Left lobe of liver (tissue), 2 donors: ENCODE measurements at places on chromosomes 7 and 10.

DNA sequence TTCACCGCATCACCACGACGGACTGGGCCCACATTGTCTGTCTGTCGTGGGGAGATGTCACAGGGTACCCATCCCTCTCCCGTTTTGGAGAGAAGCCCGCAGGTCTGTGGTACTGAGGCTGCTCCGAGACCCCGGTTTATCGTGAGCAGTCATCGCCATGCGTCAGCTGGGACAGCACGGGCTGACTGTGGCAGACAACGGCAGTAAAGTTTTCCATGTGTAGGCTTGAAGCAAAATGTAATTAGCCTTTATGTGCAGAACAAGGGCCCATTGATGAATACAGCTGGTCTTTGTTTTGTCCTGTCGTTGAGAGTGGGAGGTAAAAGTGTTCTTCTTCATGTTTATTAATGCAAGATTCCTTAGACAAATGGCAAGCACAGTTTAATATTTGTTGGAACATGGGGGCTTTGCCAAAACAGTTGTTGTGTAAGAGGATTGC is 167.4 kb upstream of the SH2B2 start:
- DNase-seq = no peak

GRCh38 chr7:156640257-156640948 is at the start of gene RNF32:
RNF32 (plus strand) TSS chr7:156640774; CDS start chr7:156643878, 3,104 bp downstream.
- peak; percentile 97 for DNase-seq

DNA sequence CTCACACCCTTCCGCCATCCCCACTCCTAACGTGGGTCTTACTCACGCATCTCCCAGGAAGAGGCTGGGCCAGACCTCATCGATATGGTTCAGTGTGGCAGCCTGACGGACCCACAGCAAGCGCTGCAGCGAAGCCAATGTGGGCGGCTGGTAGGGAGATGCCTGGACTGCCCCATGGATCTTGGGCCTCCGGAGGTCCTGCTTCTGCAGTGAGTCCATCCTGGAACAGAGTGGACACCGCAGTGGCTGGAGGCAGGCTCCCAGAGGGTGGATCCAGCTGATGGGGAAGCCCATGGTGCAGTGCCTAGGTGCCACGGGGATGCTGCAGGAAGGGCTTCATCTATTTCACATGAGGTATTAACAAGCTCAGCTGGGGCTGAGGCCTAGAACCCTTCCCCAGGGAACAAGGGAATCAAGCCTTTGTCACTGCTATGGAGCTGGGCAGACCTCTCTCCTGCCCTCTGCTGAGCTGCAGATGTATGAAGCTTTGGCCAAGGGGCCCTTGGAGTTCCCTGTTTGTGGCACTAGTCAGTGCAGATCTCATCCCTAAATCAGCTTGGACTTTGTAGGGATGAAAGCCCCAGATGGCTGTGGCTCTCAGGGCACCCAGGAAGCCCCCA is 13.7 kb upstream of the SAMD8 start:
- DNase-seq = no peak

GRCh38 chr10:59099481-59099880 is 77.0 kb upstream of the PHYHIPL start:
- no peak for DNase-seq

DNA sequence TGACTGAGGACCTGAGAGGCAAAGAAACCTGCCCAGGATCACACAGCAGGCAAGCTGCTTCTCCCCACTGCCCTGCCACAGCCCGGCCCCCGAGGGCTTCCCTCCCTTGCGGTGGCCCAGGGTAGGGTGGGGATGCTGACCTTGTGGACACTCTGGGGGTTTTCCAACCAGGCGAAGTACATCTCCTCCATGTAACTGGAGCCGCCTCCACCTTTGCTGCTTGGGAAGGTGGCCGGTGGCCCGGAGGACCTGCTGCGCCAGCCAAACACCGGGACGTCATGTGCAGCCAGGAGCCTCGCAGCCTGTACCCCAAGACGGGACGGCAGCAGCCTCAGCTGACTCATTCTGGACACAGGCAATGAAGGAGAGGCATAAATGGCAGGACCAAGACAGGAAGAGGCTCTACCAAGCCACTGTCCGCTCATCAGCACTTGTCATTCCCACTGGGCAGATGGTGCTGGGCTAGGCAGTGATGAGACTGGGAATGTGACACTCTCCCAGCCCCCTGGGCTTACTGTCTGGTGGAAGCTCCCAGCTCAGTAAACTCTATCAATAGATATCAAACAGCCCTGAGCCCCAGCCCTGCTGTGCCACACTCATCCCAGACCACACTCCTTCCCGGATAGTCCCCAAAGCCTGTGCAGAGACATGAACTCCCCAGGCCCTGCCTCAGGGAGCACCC is 3.7 kb downstream of the OGDHL start:
- DNase-seq = no peak

DNA sequence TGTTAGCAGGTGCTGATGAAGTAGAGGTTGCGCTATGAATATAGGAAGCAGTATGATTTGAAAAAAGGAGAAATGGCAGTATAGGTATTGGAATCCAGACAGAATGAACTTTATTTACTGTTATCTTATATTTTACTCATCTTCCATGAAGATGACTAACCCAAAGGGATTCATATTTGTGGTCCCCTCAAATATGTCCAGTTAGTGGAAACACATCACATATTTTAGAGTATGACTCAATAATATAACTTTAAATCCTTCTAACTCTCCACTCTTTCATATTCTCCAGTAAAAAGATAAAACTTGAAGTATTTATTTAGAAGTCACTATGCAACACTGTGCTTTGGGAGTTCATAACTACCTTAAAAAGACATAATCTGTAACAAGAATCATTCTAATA is 286.5 kb upstream of the LRRTM3 start:
- DNase-seq = no peak

DNA sequence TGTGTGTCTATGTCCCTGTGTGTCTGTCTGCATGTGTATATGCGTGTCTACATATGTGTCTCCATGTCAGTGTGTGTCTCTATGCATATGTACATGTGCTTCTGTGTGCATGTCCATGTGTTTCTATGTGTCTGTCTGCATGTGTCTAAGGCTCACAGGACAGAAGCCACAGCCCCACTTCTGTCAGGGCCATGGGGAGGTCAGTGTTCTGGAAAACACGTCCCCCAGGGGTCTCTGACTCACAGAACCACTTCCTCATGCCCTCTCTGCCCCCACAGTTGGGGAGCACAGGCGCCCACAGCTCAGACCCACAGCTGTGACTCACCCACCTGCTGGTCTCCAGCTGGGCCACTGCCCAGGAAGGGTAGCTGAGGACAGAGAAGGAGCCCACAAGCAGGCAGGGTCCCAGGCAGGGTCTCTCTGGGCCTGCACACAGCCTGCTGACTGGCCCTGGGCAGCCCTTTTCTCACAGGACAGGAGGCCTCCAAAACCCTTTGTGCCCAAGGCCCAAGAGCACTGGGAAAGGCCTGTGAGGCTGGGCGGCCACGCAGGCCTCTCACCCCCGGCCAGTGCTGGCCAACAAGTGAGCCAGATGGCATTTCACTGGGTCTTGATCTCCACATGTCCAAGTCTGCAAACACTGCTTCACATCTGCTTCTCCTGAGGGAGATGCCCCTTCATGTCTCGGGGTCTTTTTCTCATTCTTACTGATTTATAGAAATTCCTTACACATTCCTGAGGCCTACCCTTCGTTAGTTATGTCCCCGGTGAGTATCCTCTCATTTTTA is 102.9 kb upstream of the FAM20C start:
- DNase-seq = peak; percentile 42

- peak; percentile 62 for DNase-seq
These were observed at the start of gene PRKG1 for GRCh38 chr10:51074238-51075028. PRKG1 (plus strand) TSS chr10:51074487.

DNA sequence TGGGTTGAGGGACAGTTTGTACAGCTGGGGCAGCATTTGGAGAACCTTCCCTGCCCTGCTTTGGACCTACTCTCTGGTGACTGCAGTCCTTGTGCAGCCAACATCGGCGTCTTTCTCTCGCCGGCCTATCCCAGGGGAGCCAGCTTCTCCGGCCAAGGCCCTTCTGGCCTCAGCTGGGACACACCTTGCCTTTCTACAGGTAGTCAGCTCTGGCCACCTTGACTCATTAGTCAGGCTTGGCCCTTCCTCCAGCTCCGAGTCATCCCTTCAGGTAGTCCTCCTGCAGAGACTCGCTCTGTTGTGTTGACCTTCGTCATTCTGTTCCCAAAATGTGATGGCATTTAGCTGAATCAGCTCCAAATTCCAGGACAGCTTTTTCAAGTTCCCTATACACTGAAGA is 145.0 kb upstream of the CHST15 start:
- DNase-seq = no peak

GRCh38 chr10:54259104-54259503 is 541.9 kb downstream of the PCDH15 start:
- DNase-seq = no peak

DNA sequence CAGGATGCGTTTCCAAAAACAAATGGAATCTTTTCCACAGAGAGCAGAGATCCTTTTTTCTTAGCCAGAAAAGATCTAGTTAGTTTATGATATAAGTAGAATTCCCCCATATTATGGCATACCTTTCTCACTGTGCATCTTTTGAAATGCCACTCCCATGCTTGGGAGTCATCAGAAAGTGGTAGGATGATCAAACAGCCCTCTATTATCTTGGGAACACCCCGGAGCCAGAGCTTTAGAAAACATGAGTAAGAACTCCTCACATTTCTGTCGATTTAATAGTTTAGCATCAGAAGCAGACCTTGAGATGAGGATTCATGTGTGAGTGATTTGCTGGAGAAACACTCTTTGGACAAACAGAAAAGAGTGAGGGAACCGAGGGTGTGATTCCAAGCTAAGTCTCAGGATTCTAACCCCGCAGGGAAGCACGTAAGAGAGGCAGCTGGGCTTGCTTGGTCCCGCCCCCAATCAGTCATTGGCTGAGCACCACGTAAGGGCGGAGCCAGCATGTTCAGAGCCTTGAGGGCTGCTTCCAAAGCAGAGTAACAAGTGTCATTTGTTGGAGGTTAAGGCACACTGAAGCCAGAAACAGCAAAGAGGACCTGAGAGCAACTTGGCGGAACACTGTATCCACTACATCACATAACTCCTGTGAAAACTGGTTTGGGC is 43.7 kb upstream of the NXPH1 start:
- no peak for DNase-seq

GRCh38 chr7:2116989-2117591 is 115.7 kb downstream of the MAD1L1 start:
- no peak for DNase-seq

- no peak for DNase-seq
These were observed 69.1 kb downstream of the TFPI2 start for GRCh38 chr7:93821463-93821862.

DNA sequence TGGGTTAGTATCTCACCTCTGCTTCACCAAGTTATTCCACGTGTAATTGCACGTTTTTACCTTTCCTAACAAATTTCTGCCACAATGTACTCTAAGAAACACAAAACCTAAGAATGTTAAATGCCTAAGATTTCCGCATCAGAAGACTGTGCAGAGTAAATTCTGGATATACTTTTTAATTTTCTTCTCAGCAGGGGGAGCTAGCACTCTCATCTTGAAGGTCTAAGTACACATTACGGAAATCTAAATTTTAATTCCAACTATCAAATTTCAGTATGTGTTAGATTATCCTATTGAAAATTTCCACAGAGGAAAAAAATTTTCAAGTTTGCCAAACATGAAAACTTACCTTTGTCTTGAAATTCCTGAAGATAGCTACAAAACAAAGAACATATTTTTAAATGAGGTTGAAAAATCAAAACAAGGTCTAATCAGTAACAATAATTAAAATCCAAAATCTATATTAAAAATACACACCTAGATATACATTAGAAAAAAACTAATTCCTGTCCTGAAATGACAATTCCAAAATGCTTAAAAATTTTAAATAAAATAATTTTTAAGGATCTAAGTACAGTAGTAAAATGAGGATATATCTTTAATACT is 10.5 kb downstream of the SKAP2 start:
- no peak for DNase-seq

- peak; percentile 66 for DNase-seq
These were observed 45.9 kb upstream of the KCNIP2 start for GRCh38 chr10:101889256-101890210.

DNA sequence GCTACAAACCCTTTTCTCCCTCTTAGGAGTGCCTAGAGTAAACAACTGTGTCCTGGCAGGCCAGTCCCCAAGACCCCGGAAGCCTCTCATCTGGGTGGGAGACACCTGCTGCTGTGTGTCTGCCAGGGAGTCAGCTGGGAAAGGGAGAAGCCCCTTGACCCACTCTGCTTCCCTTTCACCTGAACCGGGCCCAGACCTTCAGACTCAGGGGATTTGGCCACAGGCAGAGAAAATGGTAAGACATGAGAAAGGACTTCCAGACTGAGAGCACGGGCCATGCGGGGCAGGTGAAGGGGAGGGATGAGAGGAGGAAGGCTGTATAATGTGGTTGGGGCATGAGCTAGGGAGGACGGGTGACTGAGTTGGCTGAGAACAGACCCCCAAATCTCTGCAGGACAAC is 36.0 kb upstream of the NPFFR1 start:
- DNase-seq = no peak

GRCh38 chr10:56763090-56763489 is 402.0 kb upstream of the ZWINT start:
- DNase-seq = no peak

GRCh38 chr10:16292366-16292765 is 144.4 kb upstream of the PTER start:
- no peak for DNase-seq

GRCh38 chr10:63197344-63198092 is 64.4 kb downstream of the NRBF2 start:
- no peak for DNase-seq

- no peak for DNase-seq
These were observed 14.1 kb downstream of the MICU1 start for GRCh38 chr10:72611783-72612182.

GRCh38 chr7:30733691-30734090 is 18.2 kb upstream of the INMT start:
- no peak for DNase-seq

GRCh38 chr10:32376097-32376496 is 29.1 kb upstream of the EPC1 start:
- no peak for DNase-seq

GRCh38 chr7:786472-787255 is 45.6 kb upstream of the SUN1 start:
- DNase-seq = peak; percentile 73

DNA sequence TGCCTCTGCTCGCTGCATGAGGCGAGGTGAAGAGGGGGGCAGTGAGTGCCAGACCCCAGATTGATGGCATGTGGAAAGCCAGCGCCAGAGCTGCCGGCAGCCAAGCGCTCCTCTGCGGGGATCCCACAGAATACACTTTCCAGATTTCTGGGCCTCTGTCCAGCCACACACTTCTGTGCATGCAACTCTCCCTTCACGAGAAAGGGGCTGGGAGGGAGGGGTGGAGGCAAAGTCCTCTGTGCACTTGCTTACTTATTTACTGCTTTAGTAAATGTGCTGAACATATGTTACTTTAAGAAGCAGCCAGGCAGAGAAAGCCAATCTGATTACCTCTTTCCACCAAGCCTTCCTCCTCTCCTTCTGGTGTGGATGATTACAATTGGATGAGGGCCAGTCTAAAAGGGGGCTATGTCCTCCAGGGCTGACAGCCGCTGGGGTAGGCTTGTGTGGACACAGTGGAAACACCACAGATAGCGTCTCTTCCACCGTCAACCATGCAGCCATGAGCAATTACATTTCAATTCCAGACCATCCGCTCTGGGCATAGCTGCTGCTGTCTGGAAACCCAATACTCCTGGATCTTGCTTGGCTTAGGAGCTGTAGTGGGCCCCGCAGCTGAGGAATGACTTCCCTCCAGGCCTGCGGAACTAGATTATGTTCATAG is 322.8 kb upstream of the ANKRD30A start:
- DNase-seq = no peak

- DNase-seq = no peak
These were observed 150.9 kb downstream of the MBL2 start for GRCh38 chr10:52621635-52622079.

GRCh38 chr10:106515206-106515790 is 649.2 kb downstream of the SORCS1 start:
- DNase-seq = no peak
